GM03348 (cell line): ENCODE measurements at places on chromosomes 2 and 18.

GRCh38 chr18:22439447-22439846, 21.7 kb upstream of the CTAGE1 start:
- DNase-seq = peak; percentile 47

- DNase-seq = peak; percentile 42
Observed at GRCh38 chr2:226247289-226248275, 552.0 kb downstream of the IRS1 start.

GRCh38 chr2:83633423-83633822, 825.7 kb downstream of the SUCLG1 start:
- DNase-seq = no peak

- no peak for DNase-seq
Observed at GRCh38 chr18:52869349-52869923, 529.4 kb downstream of the DCC start.

GRCh38 chr2:101401906-101402305, 14.6 kb upstream of the CREG2 start:
- no peak for DNase-seq

- no peak for DNase-seq
Observed at GRCh38 chr2:223835701-223836532, 1.5 kb downstream of the AP1S3 start.

GRCh38 chr2:15159206-15159605, 401.9 kb downstream of the NBAS start:
- DNase-seq = no peak

DNA sequence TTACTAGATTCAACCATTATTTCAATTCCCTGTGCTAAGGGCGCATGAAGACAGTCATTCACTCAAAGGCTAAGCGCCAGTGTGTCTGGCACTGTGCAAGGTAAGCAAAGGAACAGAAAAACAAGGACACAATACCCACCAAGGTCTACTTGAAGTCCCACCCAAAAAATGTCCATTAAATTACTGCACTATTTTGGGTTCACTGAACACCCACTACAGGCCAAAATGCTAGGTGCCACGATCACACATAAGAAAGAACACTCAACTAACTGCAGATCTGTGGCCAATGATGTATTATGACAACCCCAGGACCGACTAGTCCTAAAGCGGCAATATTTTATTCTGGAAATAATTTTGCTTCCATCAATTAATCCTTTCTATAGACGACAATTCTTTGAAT, 1.8 kb downstream of the TMEM131 start:
- DNase-seq = no peak

DNA sequence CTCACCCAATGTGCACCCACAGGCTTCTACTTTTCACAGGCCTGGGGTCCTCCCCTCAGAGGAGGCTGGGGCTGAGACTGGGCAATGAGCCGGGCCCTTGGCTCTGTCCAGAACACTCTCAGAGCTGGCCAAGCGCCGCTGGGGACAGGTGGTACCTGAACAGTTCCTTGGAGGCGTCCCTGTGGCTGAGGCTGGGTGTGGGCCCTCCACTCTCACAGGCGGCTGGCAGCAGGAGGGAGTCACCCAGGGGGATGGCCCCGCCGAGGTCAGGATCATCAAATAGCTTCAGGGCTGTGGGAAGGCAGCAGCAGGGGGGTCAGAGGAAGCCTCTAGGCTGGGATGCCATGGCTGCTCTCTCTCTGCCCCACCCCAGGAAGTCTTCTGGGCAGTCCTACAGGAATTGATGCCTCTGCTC, 27.1 kb downstream of the HS1BP3 start:
- no peak for DNase-seq
